ENCODE measurements at places on chromosomes 1 and 21.
A peak's percentile ranks its signal among the peaks of the same experiment; 100 is the strongest.

DNA sequence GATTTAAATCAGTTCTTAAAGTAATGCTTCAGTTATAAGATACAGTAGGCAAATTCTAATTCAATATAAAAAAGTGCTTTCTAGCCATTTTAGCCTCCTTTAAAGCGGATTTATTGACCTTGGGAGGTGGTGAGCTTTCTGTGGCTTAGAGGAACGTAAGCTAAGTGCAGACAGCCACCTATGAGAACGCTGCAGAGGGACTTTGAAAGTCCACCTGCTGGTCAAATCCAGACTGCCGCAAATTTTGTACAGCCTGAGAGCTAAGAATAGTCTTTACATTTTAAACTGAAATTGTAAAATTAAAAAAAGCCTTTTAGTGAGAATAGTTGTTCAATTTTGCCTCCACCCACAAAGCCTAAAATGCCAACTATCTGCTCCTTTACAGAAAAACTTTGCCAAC, 67.0 kb upstream of the SSX2IP start:
- DNase-seq = no peak

GRCh38 chr21:38806153-38806941, 618 bp downstream of the ETS2 start:
- DNase-seq = peak; percentile 24

- DNase-seq = no peak
These were observed 291.1 kb upstream of the ADGRL2 start for GRCh38 chr1:81509594-81509993.

GRCh38 chr1:58345215-58346035, 201.1 kb downstream of the OMA1 start:
- DNase-seq = no peak

DNA sequence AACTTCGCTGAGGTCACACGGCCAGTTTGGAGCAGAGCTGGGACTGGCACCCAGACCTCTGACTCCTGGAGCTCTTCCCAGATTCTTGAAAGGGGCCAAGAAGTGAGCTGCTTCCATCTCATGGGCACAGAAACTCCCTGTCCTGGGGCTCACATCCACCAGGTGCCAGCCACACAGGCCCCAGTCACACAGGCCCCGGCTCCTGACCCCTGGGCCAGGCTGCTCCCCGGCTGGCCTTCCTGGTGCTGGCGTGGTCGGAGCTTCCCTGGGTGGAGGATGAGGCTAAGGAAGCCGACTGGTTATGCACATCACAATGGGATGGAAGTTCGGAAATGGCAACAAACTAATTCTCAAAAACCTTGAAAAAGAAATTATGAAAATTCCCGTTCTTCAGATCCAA, 3.0 kb upstream of the GABRD start:
- DNase-seq = no peak

- DNase-seq = no peak
These were observed 37.0 kb upstream of the CAMK1G start for GRCh38 chr1:209546390-209547085.

DNA sequence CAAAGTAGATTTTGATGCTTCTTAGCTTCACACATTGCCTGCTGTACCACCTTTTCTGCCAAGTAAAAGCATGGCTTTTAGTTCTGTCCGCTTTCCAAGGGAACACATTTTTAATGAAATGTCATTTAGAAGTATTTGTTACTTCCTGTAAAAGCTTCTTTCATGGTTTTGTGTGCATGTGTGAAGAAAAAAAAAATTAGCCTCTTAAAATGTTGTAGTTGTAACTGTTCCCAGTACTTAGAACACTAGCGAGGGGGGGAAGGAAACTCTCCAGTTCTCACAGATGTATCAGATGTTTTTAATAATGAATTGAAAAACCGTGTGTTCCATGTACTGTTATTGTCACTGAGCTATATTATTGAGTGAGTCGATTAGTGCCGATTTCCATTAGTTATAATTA, 568.3 kb upstream of the ADGRL2 start:
- peak; percentile 73 for DNase-seq

DNA sequence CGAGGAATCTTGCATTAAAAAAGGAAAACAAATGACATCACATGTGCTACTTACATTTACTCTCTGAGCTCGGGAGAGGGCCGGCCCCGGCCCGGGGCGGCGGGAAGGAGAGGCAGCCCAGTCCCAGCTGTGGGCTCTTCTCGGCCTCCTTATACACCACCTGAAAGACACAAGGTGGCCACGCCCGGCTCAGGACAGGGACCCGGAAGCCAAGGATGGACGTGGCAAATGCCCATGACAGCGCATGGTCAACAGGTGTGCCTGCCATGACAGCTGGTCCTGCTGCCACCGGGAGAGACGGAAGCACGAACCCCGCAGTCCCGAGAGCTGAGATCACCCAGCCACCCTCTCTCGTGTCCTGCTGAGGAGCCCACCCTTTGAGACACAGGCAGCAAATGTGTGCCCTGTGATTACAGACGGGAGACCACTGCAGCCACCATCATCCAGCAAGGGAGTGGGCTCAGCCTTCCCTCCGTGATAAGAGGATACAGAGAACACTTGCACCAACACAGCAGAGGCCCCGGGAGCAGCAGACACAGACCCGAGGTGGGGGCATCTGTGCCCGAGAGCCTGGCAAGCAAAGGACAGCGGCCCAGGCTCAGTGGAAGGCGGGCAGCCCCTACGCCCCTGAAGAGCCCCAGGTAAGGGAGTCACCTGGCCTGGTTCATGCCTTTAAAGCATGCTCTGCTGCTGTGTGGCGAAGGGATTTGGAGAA, 8.7 kb downstream of the TPRG1L start:
- no peak for DNase-seq

DNA sequence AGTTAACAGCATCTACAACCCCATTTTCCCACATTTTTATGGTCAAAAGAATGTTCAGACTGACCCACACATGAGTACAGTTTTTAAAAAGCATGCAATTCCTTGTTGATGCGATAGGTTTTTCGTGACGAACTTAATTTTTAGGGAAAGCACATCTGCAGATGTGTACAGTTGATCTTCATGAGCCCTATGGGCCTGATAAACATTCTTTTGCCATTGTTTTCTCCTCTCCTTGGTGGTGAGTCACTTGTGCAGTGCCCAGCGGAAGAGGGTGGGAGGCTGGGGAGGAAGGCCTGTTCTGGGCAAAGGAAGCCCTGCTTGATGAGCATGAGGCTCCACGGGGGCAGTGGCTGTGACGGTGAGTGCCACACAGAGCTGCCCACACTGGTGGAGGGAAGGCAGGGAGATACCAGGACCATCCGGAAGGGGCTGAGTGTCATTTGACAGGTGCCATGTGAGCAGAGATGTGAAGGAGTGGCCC, 5.3 kb downstream of the ARF1 start:
- no peak for DNase-seq

- no peak for DNase-seq
These were observed 151.3 kb downstream of the APP start for GRCh38 chr21:26019236-26019635.

DNA sequence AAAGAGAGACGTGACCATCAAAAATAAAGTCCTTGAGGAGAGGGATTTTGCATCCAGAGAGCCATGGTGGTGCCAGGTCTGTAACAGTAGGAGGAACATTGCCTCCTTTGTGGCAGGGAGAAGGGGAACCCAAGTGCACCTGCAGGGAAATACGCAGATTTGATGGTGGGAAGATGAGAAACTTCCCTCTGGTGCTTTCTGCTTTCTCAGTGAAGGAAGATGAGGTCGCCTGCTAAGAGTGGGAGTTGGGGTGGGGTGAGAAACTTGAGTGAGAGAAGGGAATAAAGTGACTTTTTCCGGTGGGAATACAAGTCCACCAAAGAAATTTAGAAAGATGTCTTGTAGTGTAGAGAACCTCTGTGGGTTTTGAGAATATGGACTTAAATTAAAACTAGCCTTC, 9.1 kb downstream of the PLA2G4A start:
- DNase-seq = no peak

DNA sequence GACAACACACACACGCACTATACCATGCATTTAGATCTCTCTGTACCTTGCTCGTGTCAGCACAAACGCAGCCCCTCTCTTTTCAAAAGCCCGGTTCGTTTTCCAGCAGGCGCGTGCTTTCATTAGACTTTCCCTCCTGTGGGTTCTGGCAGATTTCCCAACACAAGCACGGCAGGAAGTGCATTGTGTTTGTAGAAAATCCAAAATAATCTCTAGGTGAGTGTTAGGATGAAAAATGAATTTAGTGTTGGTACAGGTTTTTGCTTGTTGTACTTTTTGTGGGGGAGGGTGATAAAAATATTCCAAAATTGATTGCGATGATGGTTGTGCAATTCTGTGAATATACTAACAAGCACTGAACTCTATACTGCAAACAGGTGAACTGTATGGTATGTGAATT, 54.1 kb upstream of the POFUT2 start:
- DNase-seq = peak; percentile 13

- DNase-seq = no peak
These were observed 27.1 kb downstream of the ZNHIT6 start for GRCh38 chr1:85681087-85681486.

- DNase-seq = no peak
These were observed 244.3 kb downstream of the SLC45A1 start for GRCh38 chr1:8562222-8562621.

- DNase-seq = peak; percentile 18
These were observed 101.5 kb downstream of the MRPL37 start for GRCh38 chr1:54301497-54301896.

DNA sequence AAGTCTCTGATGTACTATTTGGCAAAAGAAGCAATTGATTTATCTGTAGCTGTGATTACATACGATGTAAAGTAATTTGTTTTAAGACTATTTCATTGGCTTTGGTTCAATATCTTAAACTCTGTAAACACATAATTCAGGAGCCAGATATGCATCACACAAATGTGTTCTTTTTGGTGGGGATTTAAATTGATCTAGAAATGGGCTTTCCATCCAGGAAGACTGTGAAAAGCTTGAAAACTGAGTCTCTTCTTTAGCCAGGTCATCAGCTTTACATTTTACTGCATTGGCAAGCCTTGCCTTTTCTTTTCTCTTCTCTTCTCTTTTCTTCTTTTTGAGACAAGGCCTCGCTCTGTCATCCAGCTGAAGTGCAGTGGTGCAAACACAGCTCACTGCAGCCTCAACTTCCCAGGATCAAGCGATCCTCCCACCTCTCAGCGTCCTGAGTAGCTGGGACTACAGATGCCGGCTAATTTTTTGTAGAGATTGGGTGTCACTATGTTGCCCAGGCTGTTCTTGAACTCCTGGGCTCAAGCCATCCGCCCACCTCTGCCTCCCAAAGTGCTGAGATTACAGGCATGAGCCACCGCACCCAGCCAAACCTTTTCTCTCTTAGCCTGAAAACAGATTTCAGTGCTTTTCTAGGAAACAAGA, 1.4 kb downstream of the RCAN3 start:
- no peak for DNase-seq

DNA sequence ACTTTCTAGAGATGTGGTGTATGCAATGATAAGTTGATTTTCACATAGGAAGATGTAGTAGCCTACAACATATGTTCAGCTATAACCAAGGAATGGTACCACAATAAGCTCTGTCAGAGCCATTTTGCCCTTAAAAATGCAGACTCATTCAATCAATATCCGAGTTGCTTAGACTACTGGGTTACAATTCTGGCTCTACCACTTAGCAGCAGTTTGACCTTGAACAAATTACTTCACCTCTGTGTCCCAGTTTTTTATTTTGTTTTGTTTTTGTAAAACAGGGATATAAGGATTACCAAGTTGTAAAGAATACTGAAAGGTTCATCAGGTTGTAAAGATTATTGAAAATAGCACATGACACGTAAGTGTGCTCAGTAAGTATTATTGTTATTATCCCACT, 9.3 kb downstream of the EPS15 start:
- DNase-seq = no peak

- no peak for DNase-seq
These were observed 27.8 kb upstream of the ALDH9A1 start for GRCh38 chr1:165726169-165726568.

DNA sequence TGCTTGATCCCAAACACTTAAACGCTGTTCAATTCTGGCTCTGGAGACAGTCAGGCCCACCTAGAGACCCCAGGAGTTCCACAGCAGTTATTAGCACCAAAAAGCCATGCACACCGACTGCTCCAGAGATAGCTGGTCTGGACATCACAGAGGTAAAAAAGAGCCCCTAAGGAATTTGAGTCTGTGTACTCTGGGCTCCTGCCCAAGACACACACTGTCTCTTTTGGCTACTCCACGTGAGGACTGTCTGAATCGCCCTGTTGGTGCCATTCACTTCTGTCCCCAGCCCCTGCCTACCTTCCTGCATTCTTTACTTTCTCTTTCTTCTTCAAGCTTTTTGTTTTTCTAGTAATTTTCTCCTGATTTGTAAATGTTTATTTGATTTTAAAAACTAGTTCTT, 197.4 kb downstream of the ADGRL2 start:
- DNase-seq = no peak

GRCh38 chr21:43703035-43703880, 15.7 kb upstream of the PDXK start:
- no peak for DNase-seq

DNA sequence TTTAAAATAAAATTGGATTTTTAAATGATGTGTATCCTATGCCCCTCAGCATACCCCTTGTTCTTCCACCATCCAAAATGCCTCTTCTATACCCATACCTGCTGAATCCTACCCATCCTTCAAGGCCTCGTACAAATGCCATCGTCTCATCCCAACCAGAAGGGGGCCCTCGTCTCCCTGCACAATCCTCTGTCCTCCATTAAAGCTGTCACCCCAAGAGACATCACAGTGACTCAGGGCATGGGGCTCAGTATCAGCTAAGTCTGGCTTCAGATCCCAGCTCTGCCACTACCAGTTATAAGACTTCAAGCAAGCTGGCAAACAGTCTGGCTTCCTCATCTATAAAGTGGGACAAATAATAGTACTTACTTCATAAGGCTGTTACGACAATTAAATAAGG, 23.8 kb downstream of the IGFN1 start:
- no peak for DNase-seq

GRCh38 chr1:8742022-8742924, 75.2 kb downstream of the RERE start:
- no peak for DNase-seq

GRCh38 chr21:23496729-23497128, 2110.6 kb downstream of the MRPL39 start:
- no peak for DNase-seq

- no peak for DNase-seq
These were observed 84.8 kb downstream of the CAMTA1 start for GRCh38 chr1:6870086-6870485.

GRCh38 chr1:236705771-236706170, 19.5 kb downstream of the ACTN2 start:
- no peak for DNase-seq

DNA sequence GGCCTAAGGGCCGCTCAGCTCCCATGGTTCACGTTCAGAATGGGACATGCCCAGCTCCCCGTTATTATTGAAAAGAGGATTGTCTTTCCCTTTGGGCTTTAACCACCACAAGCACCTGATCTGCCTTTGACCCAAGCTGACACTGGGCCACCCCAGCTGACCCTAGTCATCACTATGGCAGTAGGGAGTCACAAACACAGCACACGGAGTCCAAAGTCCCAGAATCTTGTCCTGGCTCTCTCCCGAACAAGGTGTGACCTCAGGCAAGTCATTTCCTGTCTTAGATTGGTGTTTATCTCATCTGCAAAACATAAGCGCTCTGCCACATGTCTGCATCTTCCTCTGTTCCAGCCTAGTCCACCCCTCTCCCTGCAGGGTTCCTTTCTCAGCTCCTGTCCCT, 31.5 kb downstream of the IGFN1 start:
- DNase-seq = no peak

GRCh38 chr1:10514490-10515235, 39.9 kb downstream of the PEX14 start:
- peak; percentile 76 for DNase-seq
